ENCODE measurements at places on chromosomes 5 and 9. TPM values are rescaled to one million over a fixed set of nuclear protein-coding genes. Genes with fewer than 3 reads are reported as not detected.

The ZNF484 gene
- 7.0 TPM for total RNA-seq

The MARCOL gene
- total RNA-seq: not detected

The ARHGEF28 gene
- 67.2 TPM for total RNA-seq

The ST8SIA4 gene
- 2.1 TPM for total RNA-seq

- peaks cover 6% of the 10 kb centered on the region for H3K4me1 ChIP-seq
- no peaks in the 10 kb centered on the region for H3K27me3 ChIP-seq
- H3K36me3 ChIP-seq: no peaks in the 10 kb centered on the region
- DNase-seq: no peak
- no peak overlapping the region for H3K4me3 ChIP-seq
Observed at GRCh38 chr5:9895302-9895645, 265.1 kb upstream of the TAS2R1 start.
